ENCODE measurements at places on chromosomes 5 and 9.

- DNase-seq, result no peak
Observed at GRCh38 chr5:91266184-91266705, 116.9 kb downstream of the ARRDC3 start.

GRCh38 chr9:33125461-33125860, 41.7 kb downstream of the B4GALT1 start:
- DNase-seq, result no peak

DNA sequence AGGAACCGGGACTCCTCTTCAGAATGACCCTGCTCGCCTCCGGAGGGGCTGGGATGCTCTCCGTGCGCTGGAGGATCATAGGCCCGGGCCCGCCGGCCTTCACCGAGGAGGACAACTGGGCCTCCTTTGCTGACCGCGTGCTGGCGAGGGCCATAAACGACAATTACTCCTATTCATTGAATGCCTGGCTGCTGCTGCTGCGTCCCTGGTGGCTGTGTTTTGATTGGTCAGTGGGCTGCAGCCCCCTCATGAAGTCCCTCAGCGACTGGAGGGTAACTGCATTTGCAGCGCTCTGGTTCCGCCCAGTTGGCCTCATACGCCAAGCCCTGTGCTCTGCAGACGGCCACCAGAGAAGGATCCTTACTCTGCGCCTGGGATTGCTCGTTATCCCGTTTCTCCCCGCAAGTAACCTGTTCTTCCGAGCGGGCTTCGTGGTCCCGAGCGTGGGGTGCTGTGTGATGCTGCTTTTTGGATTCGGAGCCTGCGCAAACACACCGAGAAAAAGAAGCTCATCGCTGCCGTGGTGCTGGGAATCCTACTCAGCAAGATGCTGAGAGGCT, 16.6 kb downstream of the OR2V1 start:
- DNase-seq, result no peak

- DNase-seq, result no peak
Observed at GRCh38 chr5:178284093-178284675, 51.6 kb upstream of the PHYKPL start.

- no peak for DNase-seq
Observed at GRCh38 chr9:74458832-74459231, 38.3 kb upstream of the RORB start.

- no peak for DNase-seq
Observed at GRCh38 chr5:122656160-122656559, 118.7 kb upstream of the SNX2 start.

DNA sequence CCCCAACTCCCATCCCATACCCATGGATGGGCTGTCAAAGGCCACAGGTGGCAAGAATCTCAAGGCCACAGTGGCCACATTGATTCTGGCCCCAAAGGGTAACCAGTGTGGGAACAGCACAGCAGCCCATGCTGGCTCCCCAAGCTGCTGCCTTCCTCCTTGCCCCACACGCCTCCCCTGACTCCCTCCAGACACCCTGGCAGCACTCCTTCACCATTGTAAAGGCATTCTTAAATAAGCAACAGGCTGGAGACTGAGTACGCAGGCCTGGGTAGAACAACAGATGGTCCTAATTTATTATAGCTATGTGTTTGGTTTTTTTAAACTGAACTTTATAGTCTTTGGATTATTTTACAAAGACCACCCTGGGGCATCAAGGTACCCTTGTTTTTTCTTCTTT, 158.8 kb downstream of the TSSK1B start:
- DNase-seq, result no peak

DNA sequence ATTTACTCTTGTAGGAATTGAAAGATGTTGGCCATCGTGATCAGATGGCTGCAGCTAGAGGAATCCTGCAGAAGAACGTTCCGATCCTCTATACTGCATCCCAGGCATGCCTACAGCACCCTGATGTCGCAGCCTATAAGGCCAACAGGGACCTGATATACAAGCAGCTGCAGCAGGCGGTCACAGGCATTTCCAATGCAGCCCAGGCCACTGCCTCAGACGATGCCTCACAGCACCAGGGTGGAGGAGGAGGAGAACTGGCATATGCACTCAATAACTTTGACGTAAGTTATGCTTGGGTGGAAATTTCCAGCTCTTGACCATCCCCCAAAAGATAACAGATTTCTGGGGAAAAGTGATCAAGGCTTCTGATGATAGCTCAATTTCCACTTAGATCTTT, 50.6 kb downstream of the LRRTM2 start:
- no peak for DNase-seq

- no peak for DNase-seq
Observed at GRCh38 chr5:88404405-88404804, 135.8 kb upstream of the TMEM161B start.

DNA sequence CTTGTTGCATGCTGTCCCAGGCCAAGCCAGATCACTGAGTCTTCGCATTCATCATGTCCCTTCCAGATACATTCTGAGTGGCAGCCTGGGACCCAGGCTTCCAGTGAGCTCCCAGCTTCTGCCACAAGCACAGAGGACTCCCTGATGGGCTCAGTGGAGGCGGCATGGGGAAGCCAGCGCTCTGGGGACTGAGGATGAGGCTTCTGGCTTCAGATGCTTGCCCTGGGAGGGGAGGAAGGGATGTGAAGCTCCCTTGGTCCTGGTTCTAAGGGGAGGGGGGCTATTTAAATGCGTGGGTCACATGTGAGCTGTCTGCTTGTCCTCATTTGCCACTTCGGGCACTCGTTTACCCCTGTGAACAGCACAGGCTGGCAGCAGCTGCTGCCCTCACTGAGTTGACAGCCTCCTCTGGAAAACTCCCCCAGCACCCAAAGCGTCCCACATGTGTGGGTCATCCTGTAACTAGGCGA, 174.0 kb downstream of the NR3C1 start:
- no peak for DNase-seq

DNA sequence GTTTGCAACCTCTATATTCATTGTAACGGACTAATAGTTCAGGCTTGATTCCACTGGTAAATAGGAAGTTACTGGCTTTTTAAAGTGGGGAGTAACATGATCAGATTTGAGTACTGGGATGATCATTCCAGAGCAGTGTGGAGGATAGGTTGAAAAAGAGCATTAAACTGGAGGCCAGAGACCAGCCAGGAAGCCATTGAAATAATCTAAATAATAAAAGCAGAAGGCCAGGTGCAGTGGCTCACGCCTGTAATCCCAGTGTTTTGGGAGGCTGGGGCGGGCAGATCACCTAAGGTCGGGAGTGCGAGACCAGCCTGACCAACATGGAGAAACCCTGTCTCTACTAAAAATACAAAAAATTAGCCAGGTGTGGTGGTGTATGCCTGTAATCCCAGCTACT, 56.0 kb upstream of the MSX2 start:
- no peak for DNase-seq

- no peak for DNase-seq
Observed at GRCh38 chr5:102223542-102224477, 72.3 kb downstream of the SLCO4C1 start.

- DNase-seq, result no peak
Observed at GRCh38 chr5:90533794-90534193, 4.4 kb upstream of the LYSMD3 start.

DNA sequence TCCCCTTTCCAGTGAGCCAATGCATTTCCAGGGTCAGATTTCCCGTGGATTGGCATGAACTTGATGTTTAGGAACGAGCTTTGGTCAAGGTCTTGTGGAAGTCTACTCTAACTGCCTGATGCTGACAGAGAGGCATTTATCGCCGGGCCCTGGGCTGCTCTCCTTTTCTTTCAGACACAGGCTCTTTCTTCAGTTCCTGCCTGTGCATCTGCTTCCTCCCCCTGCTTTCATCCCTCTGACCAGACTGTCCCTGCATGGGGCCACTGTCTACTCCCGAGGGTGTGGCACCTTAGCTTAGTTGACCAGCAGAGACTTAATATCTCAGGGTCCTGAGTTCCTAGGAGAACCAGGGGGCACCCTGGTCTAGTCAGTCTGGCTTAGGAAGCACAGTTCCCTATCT, 41.2 kb downstream of the RALGPS1 start:
- DNase-seq, result no peak

GRCh38 chr9:34046784-34047379, 1.8 kb downstream of the UBAP2 start:
- no peak for DNase-seq

DNA sequence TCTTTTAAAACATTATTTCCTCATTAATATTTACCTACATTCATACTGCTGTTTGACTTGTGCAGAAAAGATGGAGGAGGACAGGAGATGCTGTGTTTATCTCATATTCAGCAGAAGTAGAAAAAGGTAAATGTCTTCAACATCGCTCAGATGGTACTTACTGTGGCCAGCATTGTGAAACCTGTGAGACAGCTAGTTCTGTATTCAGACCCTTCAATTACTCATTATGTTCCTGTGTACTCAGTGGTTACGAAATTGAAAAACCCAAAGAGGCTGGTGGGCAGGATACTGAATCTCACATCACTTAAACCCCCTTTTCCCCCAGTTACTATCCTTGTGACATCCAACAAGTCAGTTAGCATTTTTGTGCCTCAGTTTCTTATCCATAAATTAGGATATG, 216.0 kb downstream of the KDM4C start:
- DNase-seq, result no peak

GRCh38 chr5:109788596-109788995, 98.9 kb downstream of the MAN2A1 start:
- no peak for DNase-seq
